ENCODE measurements at places on chromosomes 5 and 9. TPM values are rescaled to one million over a fixed set of nuclear protein-coding genes. Genes with fewer than 3 reads are reported as not detected.

DNA sequence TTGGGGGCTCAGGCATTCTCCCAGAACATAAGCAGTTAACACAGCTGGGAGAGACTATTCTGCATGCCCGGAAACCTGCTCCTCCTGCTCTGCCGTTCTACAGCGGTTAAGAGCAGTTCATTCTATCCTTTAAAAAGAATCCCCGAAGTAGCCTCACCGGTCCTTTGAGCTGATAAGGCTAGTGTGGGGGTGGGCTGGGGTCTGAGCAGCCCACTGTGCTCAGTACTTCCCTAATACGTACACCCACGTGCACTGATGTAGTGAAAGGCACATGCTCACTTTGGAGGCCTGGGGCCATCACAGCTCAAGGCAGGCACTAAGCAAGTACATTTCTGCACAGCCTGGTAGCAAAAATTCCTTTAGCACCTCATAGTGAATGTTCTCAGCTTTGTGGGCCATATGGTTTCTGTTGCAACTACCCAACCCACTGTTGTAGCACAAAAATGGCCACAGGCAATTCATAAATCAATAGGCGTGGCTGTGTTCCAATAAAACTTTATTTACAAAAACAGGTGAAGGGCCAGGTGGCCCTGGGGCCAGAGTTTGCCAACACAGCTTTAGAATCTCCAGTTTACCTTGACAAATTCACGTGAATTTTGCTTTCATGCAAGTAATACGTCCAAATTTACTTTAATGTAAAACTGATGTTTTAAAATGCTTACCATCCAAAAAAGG lies 136.4 kb downstream of the ZNF354C start:
- no peak for DNase-seq

GRCh38 chr5:159273923-159274322 lies 10.8 kb downstream of the UBLCP1 start:
- DNase-seq = no peak

- DNase-seq = no peak
These were observed 20.9 kb downstream of the PCSK5 start for GRCh38 chr9:75911390-75911789.

PRSS3 gene
- polyA plus RNA-seq = 1.1 TPM

TSSK1B gene
- not detected for polyA plus RNA-seq

MYMK gene
- polyA plus RNA-seq = not detected

LURAP1L gene
- polyA plus RNA-seq = 23.6 TPM

DNA sequence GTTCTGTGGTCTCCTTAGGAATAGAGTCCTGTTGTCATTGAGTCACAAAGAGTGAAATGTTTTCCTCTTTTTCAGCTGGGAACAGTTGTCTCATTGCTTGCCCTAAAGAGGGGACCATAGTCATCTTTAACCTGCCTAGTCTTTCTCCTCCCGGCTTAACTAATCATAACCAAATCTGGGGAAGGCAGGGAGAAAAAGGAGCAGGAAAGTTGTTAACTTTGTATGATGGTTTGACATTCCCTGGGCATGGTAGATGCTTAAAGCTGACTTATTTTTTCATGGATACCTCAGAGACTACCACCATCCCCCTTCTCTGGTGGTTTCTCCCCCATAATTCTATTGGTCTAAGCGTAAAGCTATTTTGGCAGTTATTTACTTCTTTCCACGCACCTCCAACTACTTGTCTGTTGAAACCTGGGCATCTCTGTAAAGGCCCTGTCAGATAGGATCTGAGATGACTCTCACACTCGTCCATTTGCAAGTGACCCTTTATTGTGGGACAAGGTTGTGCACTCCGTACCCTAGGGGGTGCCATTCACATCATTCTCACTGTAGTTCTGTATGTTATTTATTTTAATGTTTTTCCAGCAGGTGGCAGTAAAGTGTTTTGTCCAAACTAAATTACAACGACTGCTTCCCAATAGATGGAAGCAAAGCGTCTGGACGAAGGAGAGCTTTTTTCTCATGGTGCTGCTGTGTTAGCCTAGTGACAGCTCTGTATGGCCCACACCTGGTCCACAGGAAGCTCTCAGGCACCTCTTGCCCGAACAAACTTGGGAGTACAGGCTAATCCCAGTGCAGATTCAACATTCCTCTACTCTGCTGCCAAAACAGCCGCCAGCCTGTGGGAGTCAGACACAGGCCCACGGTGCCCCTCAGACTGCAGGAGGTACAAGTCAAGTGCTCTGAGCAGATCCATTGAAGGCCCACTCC lies 3.0 kb upstream of the FAM13B start:
- DNase-seq = peak; percentile 78

BARX1 gene
- polyA plus RNA-seq = 0.25 TPM

DNA sequence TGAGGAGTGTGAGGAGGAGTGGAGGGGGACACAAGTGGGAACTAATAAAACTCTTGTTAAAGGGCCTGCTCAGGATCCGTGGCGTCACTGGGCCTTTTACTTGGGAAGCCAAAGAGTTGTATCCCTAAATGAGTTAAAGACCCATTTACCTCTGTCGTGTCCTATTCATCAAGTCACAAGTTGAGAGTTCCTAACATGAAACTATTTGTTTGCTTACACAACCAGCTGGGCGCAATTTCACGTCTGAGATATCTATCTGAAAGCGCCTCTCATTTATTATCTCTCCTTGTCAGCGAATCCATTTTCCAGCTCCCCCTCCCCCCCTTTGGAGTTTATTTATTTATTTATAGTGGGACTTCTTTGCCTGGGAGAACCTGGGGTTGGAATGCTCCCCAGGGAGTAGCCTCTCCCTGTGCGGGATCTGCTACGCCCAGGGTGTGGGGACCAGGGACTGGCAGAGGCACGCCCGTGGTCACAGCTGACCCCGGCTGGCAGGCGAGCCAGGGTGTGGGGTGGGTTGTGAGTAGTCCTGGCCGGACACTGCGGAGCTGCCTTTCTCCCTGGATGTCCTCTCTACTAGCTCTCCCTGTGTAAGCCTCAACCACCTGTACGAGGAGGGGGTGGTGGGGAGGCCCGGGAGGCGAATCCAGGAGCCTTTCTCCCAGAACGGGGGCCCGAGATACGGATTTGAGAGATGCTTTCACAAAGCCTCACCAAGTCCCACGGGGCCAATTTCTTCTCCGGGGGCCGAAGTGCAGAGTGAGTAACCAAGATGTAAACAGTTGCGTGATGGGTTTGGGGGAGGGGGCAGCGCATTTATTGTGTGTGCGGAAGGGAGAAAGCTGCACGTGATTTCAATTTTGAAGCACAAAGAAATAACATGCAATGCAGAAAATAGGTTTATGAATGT lies 15.3 kb downstream of the NR2F1 start:
- DNase-seq = no peak

GABRG2 gene
- 0.06 TPM for polyA plus RNA-seq

Measured in right renal cortex interstitium (tissue), 3 donors.